ENCODE measurements at places on chromosomes 16 and 17. TPM values are rescaled to one million over a fixed set of nuclear protein-coding genes. Genes with fewer than 3 reads are reported as not detected.

DNA sequence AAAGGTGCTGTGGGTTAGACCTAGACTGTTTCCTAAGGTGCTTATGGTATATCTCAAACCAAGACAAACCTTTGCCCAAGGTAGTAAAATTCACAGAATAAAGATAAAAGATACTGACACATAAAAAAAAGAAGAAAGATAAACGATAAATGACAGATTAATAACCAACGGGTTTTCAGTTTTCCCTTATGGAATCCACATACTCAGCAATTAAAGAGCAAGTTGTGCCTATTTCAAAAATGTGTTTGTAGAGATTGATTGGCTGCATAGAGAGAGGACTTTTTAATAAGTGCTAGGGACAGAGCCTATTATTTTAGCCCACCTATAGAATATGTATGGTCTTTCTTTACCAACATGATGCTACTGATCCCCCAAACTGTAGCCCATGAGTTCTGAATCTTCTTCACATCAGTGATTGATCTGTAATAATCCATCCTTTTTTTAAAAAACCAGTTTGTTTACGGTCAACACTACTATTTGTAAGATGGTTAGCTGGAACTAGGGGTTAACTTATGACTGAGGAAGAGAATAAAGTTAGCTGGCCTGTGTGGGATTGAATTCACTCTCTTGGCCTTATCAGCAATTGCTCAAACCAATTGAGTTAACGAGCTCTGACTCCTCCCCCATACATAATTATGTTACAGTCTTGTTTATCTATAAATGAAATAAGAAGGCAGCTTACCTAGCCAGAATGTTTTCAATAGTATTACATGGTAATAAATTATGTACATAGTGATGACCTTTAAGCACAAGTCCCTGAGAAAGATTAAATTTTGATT is 53.8 kb downstream of the SNX11 start:
- DNase-seq, result no peak

- no peak for DNase-seq
Observed at GRCh38 chr16:85171759-85172454, 59.6 kb upstream of the CIBAR2 start.

GRCh38 chr17:12693640-12694039 is 27.9 kb downstream of the MYOCD start:
- DNase-seq, result no peak

DNA sequence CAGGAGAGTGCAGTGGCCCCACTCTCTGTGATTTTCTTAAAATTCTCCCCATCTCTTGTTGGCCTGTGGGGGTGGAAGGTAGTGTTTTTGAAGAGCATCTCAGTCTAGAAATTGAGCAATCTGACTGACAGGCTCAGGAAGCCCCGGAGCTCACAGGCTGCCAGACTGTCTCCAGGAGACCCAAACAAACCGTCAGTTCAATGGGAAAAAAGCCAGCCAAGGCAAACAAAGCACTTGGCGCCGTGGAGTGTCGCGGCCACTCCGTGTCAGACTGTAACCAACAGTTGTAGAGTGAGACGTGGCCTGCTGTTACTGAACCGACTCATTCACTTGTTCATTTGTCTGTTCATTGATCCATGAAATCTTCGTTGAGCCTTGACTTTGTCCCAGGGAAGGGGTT is 33.7 kb downstream of the RGS9 start:
- DNase-seq, result no peak

MYH2 gene
- polyA plus RNA-seq, result not detected

GSDMA gene
- polyA plus RNA-seq, result 0.21 TPM

CYBA gene
- polyA plus RNA-seq, result 1,408 TPM

SNX20 gene
- polyA plus RNA-seq, result 47.0 TPM

CDRT15 gene
- polyA plus RNA-seq, result not detected

SLC5A10 gene
- 0.17 TPM for polyA plus RNA-seq
